Spinal cord (tissue), 10 donors: ENCODE measurements at places on chromosomes 3 and 15. TPM values are rescaled to one million over a fixed set of nuclear protein-coding genes. Genes with fewer than 3 reads are reported as not detected.

GRCh38 chr3:100263583-100263982, 2.8 kb downstream of the TBC1D23 start:
- H3K4me3 ChIP-seq = no peak overlapping the region
- DNase-seq = no peak
- H3K36me3 ChIP-seq = no peaks in the 10 kb centered on the region
- no peak overlapping the region for H3K27ac ChIP-seq
- H3K27me3 ChIP-seq = no peaks in the 10 kb centered on the region

DNA sequence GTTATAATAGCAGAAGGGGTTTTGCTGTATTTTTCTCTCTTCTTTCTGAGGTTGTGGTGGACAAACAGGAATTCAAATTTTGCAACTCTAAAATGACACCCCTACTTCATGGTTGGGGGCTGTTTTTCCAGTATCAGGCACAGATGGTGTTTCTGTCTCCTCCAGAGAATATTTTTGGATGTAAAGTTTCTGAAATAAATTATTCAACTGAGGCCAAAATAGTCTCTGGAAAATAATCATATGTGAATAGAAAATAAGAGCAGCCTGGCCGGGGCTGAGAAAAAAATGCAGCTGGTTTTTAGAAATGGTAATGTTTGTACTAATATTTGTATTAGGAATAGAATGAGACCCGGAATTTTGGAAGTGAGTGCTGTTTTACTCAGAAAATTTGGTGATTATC, 121.3 kb upstream of the ADAMTS9 start:
- H3K36me3 ChIP-seq = no peaks in the 10 kb centered on the region
- DNase-seq = no peak
- no peak overlapping the region for H3K4me3 ChIP-seq
- H3K27me3 ChIP-seq = no peaks in the 10 kb centered on the region

DNA sequence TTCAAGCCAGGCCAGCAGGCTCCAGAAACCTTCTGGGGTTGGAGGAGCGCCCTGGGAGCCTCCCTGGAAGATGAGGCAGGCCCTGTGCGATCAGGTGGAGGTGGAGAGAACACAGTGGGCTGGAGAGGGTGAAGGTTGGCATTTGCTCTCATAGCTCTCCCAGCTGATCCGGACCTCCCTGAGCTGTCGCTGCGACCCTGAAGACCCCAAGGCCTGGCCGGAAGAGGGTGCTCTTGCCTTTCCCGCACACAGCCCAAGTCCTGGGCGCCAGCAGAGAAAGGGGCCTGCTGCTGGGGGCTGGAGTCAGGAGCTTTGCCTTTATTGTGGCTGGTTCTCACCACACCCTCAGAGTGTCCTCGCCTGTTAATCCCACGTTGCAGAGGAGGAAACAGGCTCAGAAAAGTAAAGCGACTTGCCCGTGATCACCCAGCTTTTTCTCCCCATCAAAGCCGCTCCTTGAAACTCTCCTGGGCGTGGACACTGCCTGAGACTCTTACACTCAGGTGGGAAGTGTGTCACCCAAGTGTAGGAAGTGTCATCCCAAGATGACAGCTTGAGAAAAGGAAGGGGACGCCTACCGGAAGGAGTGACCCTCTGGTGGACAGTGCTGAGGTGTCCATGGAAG, 8.6 kb upstream of the RPL29 start:
- no peak for DNase-seq
- no peak overlapping the region for H3K27ac ChIP-seq
- no peaks in the 10 kb centered on the region for H3K36me3 ChIP-seq
- peaks cover 57% of the 10 kb centered on the region for H3K4me1 ChIP-seq
- no peaks in the 10 kb centered on the region for H3K27me3 ChIP-seq
- no peak overlapping the region for H3K4me3 ChIP-seq

DNA sequence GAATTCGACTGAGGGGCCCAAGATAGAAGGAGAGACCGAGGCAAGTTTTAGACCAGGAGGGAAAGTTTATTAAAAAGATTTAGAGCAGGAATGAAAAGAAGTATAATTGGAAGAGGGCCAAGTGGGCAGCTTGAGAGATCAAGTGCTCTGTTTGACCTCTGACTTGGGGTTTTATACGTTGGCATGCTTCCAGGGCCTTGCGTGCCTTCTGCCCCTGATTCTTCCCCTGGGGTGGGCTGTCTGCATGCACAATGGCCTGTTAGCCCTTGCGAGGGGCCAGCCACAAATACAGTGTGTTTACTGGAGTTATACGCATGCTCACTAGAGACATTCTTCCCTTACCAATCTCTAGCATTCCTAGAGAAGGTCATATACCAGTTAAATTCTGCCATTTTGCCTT, 70.7 kb upstream of the LARS2 start:
- no peak overlapping the region for H3K27ac ChIP-seq
- no peak overlapping the region for H3K4me3 ChIP-seq
- H3K4me1 ChIP-seq = peaks cover 5% of the 10 kb centered on the region
- H3K36me3 ChIP-seq = no peaks in the 10 kb centered on the region
- no peak for DNase-seq

- H3K36me3 ChIP-seq = no peaks in the 10 kb centered on the region
- H3K4me1 ChIP-seq = no peaks in the 10 kb centered on the region
- no peak overlapping the region for H3K4me3 ChIP-seq
- no peaks in the 10 kb centered on the region for H3K27me3 ChIP-seq
- no peak overlapping the region for H3K27ac ChIP-seq
These were observed 75.8 kb downstream of the STXBP5L start for GRCh38 chr3:120983841-120984240.

DNA sequence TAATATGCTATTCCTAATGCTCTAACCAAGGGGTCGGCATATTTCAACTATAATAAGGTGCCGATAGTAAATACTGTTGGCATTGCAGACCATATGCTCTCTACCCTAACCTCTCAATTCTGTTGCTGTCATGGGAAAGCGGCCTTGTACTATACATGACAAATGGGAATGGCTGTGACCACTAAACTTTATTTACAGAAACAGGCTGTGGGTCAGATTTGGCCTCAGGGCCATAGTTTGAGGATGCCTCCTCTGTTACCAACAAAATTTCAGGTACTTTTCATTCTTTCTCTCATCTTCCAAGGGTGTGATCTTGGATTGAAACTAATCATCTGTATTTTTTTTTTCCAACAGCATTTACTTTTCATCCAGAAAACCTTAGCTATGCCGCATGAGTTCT, 242.0 kb downstream of the MAGI1 start:
- H3K27me3 ChIP-seq = no peaks in the 10 kb centered on the region
- no peaks in the 10 kb centered on the region for H3K36me3 ChIP-seq
- H3K27ac ChIP-seq = no peak overlapping the region
- no peak for DNase-seq

GRCh38 chr3:160169139-160169976, 55.9 kb upstream of the C3orf80 start:
- no peak for DNase-seq
- H3K27me3 ChIP-seq = no peaks in the 10 kb centered on the region
- H3K27ac ChIP-seq = no peak overlapping the region
- H3K36me3 ChIP-seq = no peaks in the 10 kb centered on the region

DNA sequence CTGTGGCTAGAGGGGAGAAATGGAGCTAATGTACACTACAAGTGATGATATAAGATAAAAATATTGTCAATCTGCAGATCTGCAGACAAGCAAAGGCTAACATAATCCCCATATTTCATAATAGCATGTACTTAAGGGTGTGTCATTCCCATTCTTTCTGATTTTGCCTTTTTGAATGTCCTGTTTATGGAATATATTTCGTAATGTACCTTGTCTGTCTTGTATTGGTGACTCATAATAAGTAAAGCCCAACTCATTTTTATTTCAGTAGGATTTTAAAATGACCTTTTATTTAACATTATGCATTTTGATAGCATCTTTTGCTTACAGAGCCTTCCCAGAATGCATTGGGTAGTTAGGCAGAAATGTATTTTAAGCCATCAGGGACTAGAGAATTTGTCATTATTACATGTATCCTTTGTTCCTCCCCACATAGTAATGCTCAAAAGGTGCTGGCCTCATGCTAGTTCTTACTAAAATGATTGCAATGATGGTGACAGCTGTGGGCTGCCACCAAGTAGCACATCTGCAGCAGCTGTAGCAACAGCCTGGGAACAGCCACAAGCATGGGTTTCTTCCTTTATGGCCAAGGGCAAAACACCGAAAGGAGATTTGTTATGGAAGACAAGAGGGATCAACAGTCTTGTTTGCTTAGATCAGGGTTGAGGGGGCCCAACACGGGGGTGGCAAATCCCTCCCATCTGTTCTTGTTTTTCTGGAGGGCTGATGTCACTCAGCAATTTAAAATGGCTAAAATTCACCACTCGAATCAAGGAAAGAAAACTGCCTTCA, 188.5 kb downstream of the CADPS start:
- no peak for DNase-seq
- no peaks in the 10 kb centered on the region for H3K36me3 ChIP-seq
- no peaks in the 10 kb centered on the region for H3K27me3 ChIP-seq
- no peak overlapping the region for H3K4me3 ChIP-seq
- no peaks in the 10 kb centered on the region for H3K4me1 ChIP-seq
- no peak overlapping the region for H3K27ac ChIP-seq

DNA sequence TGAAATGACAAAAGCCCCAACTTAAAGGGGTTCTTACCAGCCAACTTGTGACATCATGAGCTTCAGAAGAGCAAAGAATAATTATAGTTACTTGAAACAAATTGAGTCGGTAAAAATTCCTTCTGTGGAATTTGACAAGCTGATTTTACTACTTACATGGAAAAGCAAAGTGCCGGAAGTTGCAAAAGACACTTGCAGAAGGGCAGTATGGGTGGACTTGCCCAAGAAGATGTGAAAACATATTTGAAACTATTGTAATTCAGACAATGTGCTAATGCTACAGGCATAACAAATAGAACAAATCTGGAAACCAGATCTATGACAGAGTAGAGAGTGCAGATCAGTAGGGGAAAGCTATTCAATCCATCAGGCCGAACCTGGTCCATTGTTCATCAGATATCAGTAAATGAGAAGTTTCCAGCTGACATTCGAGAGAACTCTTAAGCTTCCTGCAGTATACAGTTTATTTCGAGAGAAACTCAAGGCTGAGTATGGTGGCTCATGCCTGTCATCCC, 2.5 kb upstream of the KIF7 start:
- H3K27ac ChIP-seq = no peak overlapping the region
- H3K36me3 ChIP-seq = peaks cover 1% of the 10 kb centered on the region
- peaks cover 3% of the 10 kb centered on the region for H3K27me3 ChIP-seq
- DNase-seq = no peak

GRCh38 chr15:64611085-64611725, 150.8 kb downstream of the ZNF609 start:
- H3K27me3 ChIP-seq = no peaks in the 10 kb centered on the region
- no peak for DNase-seq
- H3K4me1 ChIP-seq = no peaks in the 10 kb centered on the region
- H3K36me3 ChIP-seq = no peaks in the 10 kb centered on the region

DNA sequence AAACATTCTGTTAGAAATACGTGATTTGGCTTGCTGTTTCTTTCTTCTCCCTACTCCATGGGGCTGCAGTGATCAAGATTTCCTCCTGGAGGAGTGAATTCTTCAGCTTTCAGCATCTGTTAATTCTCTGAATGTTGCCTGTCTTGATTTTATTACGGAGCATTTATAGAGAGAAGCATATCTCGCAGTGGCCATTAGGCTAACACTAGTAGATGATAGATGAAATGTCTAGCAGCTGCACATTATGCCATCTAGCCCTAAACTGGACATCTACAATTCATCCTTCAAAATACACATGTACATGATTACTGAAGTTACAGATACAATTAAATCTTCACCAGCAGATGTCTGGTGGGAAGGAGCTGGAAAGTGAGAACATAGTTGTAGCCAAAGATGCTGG, 769.8 kb upstream of the NECTIN3 start:
- no peaks in the 10 kb centered on the region for H3K4me1 ChIP-seq
- no peak overlapping the region for H3K4me3 ChIP-seq
- no peaks in the 10 kb centered on the region for H3K36me3 ChIP-seq
- H3K27me3 ChIP-seq = no peaks in the 10 kb centered on the region
- no peak for DNase-seq

DNA sequence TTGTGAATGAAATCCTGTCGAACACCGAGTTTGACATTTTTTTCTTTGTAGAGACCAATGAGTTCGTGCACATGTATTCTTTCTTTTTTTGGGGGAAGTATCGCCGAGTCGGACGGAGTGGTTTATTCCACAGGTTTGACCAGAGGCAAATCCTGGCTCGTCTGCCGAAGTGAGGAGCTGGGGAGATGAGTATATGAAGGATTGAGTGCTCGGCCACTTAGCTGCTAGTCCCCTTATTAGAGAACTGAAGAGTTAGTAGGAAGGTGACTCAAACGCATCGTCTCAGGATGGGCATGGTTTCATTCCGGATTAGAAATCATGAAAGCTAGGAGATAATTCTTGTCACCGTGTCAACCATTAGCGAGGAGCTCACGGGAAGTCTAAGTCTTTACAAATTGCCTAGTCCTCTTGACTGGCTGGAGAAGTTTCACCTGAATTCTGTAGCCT, 154.7 kb upstream of the GOLIM4 start:
- no peaks in the 10 kb centered on the region for H3K27me3 ChIP-seq
- H3K4me3 ChIP-seq = peak overlapping the region; percentile 80

DNA sequence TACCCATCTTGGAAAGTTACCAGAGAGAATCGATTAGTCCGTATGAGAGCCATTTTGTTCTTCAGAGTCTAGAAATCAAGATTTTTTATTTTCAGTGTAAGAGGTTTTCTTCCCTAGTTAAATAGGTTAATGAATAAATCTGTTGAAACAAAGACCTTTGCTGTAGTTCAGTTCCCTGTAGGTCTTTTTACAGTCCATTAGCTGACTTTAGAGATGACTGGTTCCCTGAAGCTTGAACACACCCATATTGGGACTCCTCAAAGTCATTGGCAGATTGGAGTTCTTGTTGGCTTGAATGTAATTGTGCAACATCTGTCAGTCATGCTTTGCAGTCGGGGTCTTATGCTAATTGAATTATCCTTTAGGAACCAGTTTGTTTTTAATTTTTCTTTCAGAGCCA, 45.3 kb downstream of the SEMA6D start:
- no peak for DNase-seq
- no peak overlapping the region for H3K27ac ChIP-seq
- no peak overlapping the region for H3K4me3 ChIP-seq

- DNase-seq = no peak
- no peak overlapping the region for H3K4me3 ChIP-seq
- H3K27me3 ChIP-seq = no peaks in the 10 kb centered on the region
- H3K36me3 ChIP-seq = no peaks in the 10 kb centered on the region
- H3K27ac ChIP-seq = no peak overlapping the region
These were observed 71.4 kb downstream of the TFDP2 start for GRCh38 chr3:142077859-142078500.

PROK2 gene
- total RNA-seq = 2.0 TPM

PP2D1 gene
- total RNA-seq = not detected

TGM4 gene
- 0.06 TPM for total RNA-seq

SELENOT gene
- 211 TPM for total RNA-seq

FAM3D gene
- total RNA-seq = 0.39 TPM

FAM107A gene
- 15.2 TPM for total RNA-seq

CHRFAM7A gene
- total RNA-seq = 3.2 TPM

GOLGA6A gene
- 0.28 TPM for total RNA-seq

ZMYND10 gene
- 8.8 TPM for total RNA-seq

GPR15 gene
- not detected for total RNA-seq

EHHADH gene
- total RNA-seq = 4.6 TPM

SLC12A8 gene
- total RNA-seq = 4.9 TPM
